ENCODE measurements at places on chromosomes 7 and 10.

- H3K4me1 ChIP-seq: peaks cover 1% of the 10 kb centered on the region
- no peaks in the 10 kb centered on the region for H3K36me3 ChIP-seq
- DNase-seq: peak; percentile 72
Observed at GRCh38 chr7:66013938-66014337, 31.9 kb upstream of the GUSB start.

DNA sequence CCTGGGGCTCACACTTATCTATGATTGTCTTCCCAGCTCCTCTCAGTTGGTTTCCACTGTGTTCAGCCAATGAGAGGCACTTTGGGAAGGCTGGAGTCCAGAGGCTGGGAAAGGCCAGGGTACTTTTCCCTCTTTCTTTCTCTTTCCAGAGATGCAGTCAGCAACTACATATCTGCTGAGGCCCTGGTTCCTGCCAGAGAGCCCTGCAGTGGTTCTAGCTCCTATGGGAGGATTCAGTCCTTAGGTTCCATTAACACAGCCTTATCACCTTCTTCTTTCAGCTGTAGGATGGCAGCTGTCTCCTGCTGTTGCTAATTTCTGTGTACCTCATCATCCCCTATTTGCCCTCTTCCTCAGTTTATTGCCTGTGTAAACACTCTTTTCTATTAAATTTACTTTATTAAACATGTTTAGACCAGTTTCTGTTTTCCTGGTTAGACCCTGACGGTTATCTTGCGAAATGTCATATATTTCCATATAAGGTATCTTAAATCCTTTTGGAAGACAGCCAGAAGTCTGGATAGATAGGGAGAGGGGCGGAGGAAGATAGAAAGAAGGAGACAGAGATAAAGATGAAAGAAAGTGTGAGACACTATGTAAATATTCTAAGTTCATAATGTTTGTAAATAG, 100.3 kb downstream of the HGF start:
- no peak overlapping the region for H3K27ac ChIP-seq
- H3K36me3 ChIP-seq: no peaks in the 10 kb centered on the region
- no peak overlapping the region for H3K4me3 ChIP-seq
- no peaks in the 10 kb centered on the region for H3K4me1 ChIP-seq
- no peaks in the 10 kb centered on the region for H3K27me3 ChIP-seq
- no peak for DNase-seq

- H3K27ac ChIP-seq: no peak overlapping the region
- peaks cover 11% of the 10 kb centered on the region for H3K27me3 ChIP-seq
- H3K4me3 ChIP-seq: no peak overlapping the region
- H3K36me3 ChIP-seq: no peaks in the 10 kb centered on the region
- peaks cover 7% of the 10 kb centered on the region for H3K4me1 ChIP-seq
Observed at GRCh38 chr10:94104316-94105000, 110.7 kb downstream of the PLCE1 start.

GRCh38 chr10:132077091-132077490, 11.3 kb downstream of the JAKMIP3 start:
- no peaks in the 10 kb centered on the region for H3K36me3 ChIP-seq
- DNase-seq: no peak
- H3K27ac ChIP-seq: no peak overlapping the region
- no peak overlapping the region for H3K4me3 ChIP-seq
- H3K27me3 ChIP-seq: no peaks in the 10 kb centered on the region

GRCh38 chr10:47371629-47372485, 12.2 kb downstream of the ZNF488 start:
- H3K4me1 ChIP-seq: peaks cover 16% of the 10 kb centered on the region
- DNase-seq: no peak
- H3K27me3 ChIP-seq: peaks cover 47% of the 10 kb centered on the region
- no peaks in the 10 kb centered on the region for H3K36me3 ChIP-seq
- H3K4me3 ChIP-seq: no peak overlapping the region

DNA sequence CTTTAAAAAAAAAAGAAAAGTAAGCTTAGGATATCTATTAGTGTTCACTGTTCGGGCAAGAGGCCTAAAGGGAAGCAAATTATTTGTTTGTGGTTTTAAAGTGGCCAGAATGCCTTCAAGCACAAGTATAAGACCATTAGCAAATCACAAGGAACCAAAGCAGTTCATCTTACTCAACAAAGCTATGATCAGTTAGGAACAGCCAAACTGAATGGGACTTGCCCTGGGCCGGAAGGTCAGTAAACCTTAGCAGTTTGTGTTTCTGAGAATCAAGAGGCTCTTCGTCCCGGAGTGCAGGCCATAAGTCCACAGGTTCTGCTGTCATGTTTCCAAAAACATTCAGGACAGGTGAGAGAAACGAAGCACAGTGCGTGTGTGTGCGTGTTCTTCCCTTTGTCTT, 4.5 kb downstream of the FBXW4 start:
- peaks cover 5% of the 10 kb centered on the region for H3K36me3 ChIP-seq
- H3K4me3 ChIP-seq: no peak overlapping the region
- H3K27ac ChIP-seq: no peak overlapping the region
- H3K4me1 ChIP-seq: peaks cover 7% of the 10 kb centered on the region
- peak; percentile 71 for DNase-seq

GRCh38 chr7:47759056-47759706, 177.3 kb upstream of the TNS3 start:
- no peak overlapping the region for H3K4me3 ChIP-seq
- H3K27ac ChIP-seq: no peak overlapping the region
- no peaks in the 10 kb centered on the region for H3K27me3 ChIP-seq
- peaks cover 3% of the 10 kb centered on the region for H3K36me3 ChIP-seq

- peak; percentile 34 for DNase-seq
- H3K36me3 ChIP-seq: peaks cover 43% of the 10 kb centered on the region
- no peaks in the 10 kb centered on the region for H3K27me3 ChIP-seq
- no peaks in the 10 kb centered on the region for H3K4me1 ChIP-seq
- H3K27ac ChIP-seq: no peak overlapping the region
- no peak overlapping the region for H3K4me3 ChIP-seq
Observed at GRCh38 chr7:130189343-130189742, 15.9 kb downstream of the TMEM209 start.

DNA sequence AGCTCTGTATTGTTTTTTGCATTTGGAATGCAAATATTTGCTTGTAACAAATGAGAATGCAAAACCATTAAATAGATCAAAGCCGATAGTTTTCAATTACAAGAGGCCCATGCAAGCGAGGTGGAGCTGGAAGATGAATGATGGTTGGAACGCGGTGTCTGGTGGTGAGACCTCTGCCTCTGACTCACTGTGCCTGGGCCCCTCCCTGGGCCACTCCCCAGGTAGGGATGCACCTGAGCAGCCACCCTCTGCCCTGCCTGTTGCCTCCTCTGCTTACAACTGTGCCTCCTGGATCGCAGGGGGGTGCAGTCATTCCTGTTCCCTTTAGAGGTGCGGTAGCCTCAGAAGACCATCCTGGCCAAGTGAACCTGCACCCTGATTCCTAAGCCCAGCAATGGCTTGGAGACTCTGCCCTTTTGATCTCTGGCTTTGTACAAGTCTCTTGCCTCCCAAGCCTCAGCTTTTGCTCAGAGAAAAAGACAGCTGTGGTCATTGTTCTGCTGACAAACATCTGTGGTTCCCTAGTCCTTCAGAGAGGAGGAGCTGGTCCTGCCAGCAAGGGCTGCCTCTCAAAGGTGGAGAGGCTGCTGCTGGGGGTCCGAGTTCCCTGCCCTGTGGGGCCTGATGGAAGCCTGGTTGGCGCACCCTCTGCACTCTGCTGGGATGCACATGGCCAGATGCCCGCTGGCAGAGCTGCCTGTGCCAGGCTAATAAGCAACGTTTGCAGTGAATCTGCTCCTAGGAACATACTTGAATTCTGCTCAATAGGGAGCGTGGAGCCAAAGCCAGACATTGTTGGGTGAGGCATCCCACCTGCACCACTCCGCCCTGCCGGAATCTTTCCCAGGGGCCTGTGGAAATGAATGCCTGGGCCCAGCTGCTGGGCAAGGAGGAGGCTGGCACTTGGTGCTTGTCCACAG, 126.3 kb upstream of the TCERG1L start:
- no peak for DNase-seq
- no peak overlapping the region for H3K4me3 ChIP-seq
- H3K27ac ChIP-seq: no peak overlapping the region
- no peaks in the 10 kb centered on the region for H3K4me1 ChIP-seq

DNA sequence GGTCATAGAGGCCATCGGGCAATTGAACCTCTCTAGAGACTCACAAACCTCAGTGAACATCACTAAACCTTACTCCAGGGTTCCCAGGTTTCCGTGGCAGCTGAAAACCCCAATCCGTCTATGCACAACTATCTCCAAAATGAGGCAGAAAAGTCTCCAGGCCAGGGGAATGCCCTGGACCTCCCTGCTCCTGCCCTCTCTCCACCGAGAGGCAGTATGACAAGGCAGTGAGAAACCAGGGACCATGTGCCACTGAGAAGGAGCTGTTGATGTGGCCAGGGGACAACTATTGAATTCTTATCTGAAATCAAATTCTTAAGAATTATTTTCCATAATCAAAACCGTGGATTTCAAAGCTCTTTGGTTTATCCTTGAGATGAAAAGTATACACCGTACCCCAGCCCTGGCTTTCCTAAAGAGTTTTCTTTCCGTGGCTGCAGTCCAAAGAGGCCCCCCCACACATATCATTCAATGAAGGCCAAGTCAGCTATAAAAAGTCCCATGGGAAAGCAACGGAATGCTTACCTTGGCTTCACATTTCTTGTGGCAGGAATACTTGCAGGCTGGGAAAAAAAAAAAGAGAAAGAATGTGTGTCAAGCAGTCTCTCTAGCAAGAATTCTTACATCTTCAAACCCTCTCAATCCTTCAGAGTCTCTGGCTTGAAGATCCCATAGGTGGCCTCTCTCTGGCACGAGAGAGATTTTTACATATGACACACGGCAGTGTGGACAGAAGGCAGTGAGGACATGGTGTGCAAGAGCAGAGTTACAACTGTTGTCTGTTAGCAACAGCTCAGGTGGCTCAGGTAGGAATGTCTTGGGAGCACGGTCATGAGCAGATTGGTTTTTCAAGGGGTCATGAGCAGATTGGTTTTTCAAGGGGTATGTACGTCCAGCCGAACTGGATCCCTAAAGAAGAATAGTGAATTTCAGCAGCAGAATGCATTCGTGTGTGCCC, 75.2 kb downstream of the TNS3 start:
- peak overlapping the region; percentile 16 for H3K27ac ChIP-seq
- no peak for DNase-seq
- peaks cover 6% of the 10 kb centered on the region for H3K27me3 ChIP-seq
- H3K4me1 ChIP-seq: peaks cover 39% of the 10 kb centered on the region

DNA sequence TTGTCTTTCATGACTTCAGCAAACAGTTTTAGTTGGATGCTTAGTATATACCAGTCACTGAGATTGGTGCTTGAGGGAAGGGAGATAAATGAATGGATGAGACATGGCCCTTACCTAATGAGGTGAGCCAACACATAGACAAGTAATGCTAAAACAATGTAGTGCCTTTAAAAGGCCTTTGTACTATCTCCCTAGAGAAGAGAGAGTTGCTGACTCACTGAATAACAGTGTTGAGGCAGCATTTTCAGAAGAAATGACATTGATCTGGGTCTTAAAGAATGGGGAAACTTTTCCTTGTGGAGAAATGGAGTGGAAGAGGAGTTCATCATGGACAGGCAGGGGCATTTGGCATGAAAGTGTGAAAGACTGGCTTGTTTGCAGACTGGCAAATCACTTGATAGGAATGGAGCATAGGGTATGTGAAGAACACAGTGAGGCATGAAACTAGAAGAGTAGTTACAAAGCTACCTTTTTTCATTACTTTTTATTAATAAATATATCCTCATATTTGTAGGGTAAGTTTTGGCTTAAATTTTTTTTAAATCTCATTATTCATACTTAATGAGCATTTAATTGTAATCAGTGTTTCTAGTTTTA, 91.2 kb downstream of the KAT6B start:
- no peaks in the 10 kb centered on the region for H3K36me3 ChIP-seq
- peak; percentile 65 for DNase-seq
- H3K27ac ChIP-seq: peak overlapping the region; percentile 74

- H3K4me1 ChIP-seq: peaks cover 8% of the 10 kb centered on the region
- no peak overlapping the region for H3K4me3 ChIP-seq
- no peak for DNase-seq
- no peaks in the 10 kb centered on the region for H3K27me3 ChIP-seq
Observed at GRCh38 chr7:130841416-130841815, 107.4 kb upstream of the KLF14 start.

DNA sequence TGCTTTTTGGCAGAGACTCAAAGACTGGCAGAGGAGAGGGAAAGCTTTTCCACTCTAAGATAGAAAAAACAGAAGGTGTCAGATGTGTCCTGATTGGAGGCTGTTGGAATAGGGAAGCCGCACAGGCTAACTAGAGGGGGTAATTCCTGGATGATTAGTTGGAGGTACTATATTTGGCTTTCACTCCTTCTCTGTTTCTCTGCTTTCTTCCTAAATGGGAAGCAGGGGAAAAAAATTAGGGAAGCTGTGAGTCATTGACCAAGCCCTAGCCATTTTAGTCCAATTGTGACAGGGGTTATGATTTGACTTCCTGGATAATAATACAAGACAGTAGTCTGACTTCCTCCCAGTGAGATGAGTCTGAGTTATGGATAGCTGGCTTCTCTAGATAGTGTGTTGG, 475.2 kb upstream of the CELF2 start:
- H3K27me3 ChIP-seq: no peaks in the 10 kb centered on the region
- DNase-seq: no peak

DNA sequence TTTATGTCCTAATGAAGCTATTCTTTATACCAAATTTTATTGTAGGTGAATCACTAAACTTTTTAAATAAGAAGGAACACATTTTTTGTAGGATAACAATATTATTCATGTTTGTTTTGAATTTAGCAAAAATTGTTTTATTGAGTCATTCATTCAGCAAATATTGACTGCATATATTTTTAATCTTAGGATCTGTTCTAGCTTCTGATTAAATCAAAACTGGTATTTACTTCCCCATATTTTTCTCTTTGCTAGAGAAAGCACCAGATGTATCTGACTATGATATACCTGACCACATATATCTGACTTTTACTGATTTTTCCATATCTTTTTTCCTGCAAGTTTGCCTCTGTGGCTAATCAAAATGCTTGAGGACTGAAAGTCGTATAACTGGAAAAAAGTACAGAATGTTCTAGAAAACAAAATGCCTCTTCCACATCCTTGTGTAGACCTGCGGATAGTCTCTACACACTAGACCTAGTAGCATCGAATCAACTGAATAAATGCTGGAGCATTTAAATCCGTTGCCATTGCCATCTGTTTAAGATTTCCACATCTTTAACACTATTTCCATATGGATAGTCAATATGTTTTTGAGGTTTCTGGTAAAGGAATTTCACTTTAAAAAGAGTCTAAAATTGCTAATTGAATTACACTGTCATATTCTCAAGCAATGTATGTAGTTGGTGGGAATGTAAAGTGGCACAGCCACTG, 594.7 kb downstream of the KCNMA1 start:
- H3K36me3 ChIP-seq: peaks cover 3% of the 10 kb centered on the region
- peaks cover 2% of the 10 kb centered on the region for H3K4me1 ChIP-seq
- no peak overlapping the region for H3K4me3 ChIP-seq

DNA sequence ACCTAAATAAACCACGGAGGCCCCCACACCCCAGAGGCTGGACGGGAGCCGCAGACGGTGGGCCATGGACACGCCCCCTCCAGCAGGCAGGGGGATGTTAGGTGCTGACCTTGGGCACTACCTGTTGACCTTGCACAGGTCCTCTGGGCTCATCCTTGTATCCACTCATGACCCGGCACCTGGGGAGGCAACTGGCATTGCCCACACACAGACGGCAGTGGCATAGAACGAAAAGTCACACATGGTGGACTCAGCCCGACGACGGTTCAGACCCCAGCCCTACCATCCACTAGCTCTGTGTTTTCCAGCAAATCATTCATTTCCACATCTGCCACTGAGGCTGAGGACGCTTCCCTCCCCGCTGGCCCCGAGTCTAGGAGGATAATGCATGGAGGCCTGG, 247.7 kb upstream of the PPP2R2D start:
- DNase-seq: no peak
- no peaks in the 10 kb centered on the region for H3K27me3 ChIP-seq
- no peaks in the 10 kb centered on the region for H3K36me3 ChIP-seq
- peaks cover 4% of the 10 kb centered on the region for H3K4me1 ChIP-seq
- H3K4me3 ChIP-seq: no peak overlapping the region

GRCh38 chr7:66356277-66356721, 151.2 kb downstream of the TPST1 start:
- H3K4me1 ChIP-seq: peaks cover 11% of the 10 kb centered on the region
- DNase-seq: no peak

All from mesenchymal stem cell (in vitro differentiated cells and primary cell).